Non-pigmented ciliary epithelial cell (primary cell): ENCODE measurements at places on chromosomes 16 and 17.

DNA sequence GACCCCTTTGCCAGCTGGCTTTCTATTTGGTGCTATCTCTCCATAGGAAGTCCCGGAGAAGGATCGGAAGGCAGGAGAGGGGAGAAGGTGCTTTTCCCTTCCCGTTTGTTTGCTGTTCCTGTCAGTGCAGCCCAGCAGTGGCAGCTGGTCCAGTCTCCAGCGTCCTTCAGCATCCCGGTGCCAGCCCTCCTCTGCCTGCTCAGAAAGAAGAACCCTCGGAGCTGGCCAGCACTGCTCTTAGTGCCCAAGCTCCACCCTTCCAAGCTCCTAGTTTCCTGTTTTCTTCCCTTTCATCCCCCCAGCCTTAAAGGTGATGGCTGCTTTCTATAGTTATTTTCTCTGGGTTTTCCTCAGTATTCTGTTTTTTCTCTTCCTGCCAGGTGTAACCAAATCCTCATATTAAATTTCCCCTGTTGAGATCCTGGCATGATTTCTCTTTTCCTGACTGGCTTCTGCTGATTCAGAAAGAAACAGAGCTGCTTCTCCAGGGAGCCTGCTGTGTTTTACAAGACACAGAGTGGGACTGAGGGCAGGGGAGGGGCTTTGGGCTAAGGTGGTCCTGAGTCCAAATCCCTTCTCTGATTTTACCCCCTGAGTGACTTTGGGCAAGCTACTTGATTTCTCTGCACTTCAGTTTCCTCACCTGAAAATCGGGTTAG, 186.8 kb downstream of the COPRS start:
- DNase-seq = no peak

DNA sequence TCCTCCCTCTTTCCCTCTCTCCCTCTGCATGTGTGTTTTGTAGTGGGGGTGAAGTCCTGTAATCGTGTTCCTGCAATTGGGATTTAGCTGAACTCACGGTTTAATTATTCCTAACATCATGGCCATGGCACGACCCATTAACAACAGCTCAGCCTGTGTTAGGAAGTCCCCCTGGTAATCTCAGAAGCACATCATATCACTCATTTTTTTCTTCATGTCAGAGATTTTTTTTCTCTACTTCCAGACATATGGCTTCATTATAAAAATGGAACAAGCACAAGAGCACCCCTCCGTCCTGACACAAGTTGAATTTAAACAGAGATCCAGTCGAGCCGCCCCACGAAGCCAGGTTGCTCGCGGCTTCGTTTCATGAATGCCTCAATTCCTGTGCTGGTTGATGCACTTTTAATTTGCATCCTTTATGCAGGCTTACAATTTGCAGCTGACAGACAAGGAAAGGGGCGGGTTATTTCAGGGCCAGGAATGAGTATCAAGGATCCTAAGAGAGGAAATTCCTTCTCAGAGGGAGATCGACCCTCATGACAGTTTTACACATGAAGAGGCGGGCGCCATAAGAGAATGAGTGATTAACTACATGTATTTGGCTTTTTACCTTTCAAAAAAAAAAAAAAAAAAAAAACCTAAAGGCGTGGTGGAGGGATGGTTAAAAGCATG, 192.9 kb downstream of the MAF start:
- DNase-seq = no peak

- no peak for DNase-seq
Measured at GRCh38 chr17:60335289-60335688, 56.6 kb downstream of the USP32 start.

- DNase-seq = no peak
Measured at GRCh38 chr16:49876716-49877129, 20.8 kb upstream of the ZNF423 start.

GRCh38 chr17:83035722-83036121, 43.7 kb upstream of the METRNL start:
- DNase-seq = no peak

DNA sequence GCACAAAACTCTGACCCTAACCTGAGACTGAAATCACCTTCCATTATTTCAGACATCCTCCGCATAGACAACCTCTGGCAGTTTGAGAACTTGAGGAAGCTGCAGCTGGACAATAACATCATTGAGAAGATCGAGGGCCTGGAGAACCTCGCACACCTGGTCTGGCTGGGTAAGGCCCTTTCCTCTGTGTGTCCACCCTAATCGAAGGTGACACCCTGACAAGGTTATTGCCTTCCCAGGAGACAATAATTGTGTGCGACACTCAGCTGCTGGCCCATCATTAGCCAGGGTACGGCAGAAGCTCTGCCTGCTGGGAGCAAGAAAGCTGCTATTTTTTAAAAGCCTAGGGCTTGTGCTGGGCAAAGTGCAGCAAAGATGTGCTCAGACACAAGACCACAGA, 11.1 kb downstream of the DRC3 start:
- DNase-seq = no peak

- no peak for DNase-seq
Measured at GRCh38 chr17:4666296-4666695, 24.8 kb upstream of the ALOX15 start.

DNA sequence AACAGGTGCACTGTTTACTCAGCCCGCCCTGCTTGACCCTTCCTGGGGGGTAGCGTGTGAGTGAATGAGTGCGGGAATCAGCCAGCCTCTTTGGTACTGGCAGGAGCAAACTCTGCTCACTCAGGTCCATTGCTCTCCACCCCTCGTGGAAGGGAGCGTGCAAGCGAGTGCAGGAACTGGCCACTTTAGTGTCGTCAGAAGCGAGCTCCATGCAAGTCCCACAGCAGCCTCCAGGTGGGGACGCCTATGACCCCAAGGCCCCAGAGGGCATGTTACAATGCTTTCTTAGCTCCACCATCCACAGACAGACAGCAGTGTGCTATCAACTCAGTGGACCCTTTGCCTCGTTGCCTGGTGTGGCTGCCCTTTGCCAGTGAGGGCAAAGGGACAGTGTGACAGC, 1025.1 kb upstream of the CDH8 start:
- DNase-seq = no peak

DNA sequence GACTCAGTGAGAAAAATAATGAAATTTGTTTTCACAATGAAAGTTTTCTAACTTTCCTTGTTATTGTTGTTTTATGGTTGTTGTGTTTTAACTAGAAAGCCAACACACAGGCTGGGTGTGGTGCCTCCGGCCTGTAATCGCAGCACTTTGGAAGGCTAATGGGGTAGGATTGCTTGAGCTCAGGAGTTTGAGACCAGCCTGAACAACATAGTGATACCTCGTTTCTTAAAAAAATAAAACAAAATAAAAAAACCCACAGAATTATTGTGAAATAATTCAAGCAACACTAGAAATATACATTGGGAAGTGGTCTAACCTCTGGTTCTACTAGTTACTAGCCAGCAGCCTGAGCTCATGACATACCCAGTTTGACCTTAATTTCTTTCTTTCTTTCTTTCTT, 630 bp downstream of the MILR1 start:
- no peak for DNase-seq

DNA sequence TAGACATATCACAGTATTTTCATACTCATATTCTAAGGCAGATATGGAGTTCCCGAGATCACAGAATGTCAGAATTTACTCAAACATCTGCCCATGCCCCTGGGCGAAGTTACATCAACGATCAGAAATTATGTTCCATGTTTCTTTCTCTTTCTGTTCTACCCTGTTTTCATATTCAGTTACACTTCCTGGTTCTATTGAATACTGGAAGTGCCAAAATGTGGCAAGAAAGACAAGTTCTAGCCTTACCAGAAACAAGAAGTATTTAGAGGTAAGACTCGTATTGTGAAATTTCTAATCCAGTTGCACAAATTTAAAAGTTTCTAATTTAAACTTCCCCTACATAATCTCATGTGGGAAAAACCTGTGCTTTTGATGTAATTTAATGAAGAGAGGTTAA, 36.1 kb downstream of the KCNJ2 start:
- no peak for DNase-seq

DNA sequence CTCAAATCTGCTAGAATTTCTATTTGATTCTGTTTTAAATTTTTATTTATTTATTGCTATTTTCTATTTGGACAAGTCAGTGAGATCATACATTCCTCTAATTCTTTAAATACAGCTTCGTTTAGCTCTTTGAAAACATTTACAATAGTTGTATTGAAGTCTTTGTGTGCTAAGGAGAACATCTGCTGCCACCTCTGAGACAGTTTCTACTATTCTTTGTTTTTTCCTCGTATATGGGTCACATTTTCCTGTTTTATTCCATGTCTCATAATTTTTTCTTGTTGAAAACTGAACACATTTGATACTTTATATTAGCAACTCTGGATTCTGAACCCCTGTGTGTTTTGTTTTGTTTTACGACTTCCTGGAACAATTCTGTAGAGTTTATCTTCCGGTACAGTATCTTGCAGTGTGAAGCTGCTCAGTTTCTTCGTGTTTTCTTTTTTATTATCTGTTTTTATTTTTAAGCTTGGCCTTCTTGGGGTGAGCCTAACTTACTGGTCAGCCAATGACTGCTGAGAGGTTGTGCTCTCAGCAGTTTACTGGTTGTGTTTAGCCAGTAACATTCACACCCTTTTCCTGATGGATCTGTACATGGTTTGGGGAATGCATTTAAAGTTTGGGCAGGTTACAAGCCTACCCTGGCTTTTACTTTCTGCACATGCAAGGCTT, 99.0 kb downstream of the CA4 start:
- no peak for DNase-seq

GRCh38 chr16:2715064-2715463, 5.0 kb downstream of the PRSS27 start:
- no peak for DNase-seq

DNA sequence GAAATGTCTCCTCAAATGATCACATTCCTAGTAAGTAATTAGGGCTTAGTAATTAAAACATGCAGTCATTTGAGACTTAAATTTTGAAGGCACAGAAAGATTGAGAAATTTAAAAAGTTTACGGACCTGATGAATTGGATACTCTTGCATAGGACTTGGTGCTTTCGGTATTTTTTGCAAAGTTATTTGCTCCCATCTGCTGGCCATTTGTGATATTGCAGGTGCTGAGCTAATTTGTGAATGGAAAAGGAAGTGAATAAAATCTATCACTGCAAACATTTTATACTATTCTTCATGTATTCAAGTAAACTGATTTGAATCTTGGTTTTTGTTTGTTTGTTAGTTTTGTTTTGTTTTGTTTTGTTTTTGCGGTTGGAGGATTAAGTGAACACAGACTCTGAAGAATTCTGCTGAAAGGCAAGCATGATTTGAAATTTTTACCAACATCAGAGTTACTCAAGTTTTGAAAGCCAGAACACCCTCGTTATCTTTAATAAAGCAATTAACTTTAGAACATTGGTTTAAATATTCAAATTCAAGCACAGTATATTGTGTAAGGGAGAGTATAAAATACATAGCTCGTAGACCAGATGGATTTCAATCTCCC, 689.5 kb upstream of the RBFOX1 start:
- DNase-seq = peak; percentile 18

DNA sequence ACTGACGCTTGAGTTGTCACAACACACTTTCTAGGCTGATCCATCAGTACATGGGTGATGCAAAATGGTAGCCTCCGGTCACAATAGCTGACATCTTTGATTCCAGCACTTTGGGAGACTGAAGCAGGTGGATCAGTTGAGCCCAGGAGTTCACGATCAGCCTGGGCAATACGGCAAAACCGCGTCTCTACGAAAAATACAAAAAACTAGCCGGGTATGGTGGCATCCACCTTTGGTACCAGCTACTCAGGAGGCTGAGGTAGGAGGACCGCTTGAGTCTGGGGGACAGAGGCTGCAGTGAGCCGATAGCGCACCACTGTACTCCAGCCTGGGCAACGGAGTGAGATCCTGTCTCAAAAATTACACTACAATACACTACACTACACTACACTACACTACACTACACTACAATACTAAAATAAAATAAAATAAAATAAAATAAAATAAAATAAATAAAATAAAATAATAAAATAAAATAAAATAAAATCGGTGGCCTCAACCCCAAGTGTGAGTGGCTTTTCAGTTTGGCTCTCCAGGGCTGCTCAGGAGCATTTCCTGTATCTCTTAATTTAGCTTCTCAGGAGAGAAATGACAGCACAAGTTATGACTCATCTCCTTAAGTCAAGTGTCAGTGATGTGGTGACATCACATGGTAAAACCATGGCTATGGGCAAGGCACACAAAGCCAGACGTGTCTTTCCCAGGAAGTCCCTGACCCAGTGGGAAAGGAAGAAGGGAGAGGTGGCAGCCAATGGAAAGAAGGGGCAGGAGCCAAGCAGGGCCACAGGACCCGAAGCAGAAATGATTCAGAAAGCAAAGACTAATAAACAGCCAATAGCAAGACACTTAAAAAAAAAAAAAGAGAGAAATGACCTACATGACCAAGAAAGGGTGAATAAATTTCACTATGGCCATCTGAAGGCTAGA, 75.3 kb upstream of the TBC1D3K start:
- peak; percentile 36 for DNase-seq

DNA sequence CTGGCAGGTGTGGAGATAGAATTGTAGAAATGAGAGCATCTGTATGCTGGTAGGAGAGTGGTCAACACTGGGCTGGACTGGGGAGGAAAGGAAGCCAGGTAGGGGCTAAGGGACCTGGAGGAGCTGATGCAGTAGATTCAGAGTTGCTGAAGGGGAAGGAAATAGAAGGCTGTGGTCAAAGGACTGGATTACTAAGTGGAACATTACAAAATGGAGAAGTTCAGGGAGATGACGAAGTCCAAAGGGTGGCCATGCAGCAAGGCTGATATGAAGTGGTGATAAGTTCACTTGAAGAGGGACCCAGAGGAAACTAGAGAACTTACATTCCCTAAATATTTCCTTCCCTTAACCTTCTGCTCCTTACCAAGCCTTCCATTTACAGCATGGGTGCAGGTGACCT, 8.6 kb upstream of the CCL2 start:
- DNase-seq = no peak

DNA sequence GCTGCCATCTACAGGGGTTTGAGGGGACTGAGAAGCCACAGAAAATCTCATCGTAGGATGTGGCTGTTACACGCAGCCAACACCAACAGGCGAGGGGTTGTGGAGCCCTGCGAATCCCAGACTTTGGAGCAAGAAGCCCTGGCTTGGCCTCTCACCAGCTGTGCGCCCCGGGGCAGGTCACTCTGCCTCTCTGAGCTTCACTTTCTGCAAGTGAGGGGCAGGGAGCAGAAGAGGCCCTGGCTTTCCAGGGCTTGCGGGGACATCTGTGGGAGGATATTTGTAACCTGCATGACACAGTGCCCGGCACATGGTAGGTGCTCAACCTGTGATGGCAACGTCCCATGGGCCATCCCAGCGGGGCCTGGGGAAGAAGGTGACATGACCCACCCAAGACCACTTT, 32.9 kb upstream of the CIBAR2 start:
- no peak for DNase-seq

DNA sequence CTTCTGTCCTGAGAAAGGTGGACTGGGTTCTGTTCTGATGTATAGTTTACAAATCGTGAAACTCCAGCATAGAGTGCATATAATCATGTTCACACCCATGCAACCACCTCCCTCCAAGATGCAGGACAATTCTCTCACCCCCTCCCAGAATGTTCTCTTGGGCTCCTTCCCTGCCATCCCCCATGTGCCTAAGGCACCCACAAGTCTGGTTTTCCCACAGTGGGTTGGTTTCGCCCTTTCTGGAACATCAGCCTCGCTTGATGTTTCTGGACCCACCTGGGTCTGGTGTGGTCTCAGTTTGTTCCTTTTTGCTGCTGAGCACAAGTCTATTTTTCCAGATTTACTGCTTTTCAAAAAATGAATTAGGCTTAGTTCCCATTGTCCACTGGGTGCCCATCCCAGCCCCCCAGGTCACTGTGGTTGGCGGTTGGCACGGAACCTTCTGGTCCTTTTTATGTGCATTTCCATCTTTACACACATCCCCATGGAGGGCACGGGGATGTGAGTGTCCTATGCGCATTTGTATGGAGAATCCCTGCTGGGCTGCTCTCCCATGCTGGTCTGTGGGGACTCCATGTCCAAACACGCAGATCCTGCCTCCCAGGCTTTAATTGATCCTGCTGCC, 19.0 kb downstream of the MAP2K3 start:
- no peak for DNase-seq
